Breast epithelium (tissue), 4 donors: ENCODE measurements at places on chromosomes 2 and 18. TPM values are rescaled to one million over a fixed set of nuclear protein-coding genes. Genes with fewer than 3 reads are reported as not detected.

The BMPR2 gene
- 70.4 TPM for total RNA-seq

The BUB1 gene
- total RNA-seq: 2.5 TPM

The ITGA4 gene
- 6.7 TPM for total RNA-seq

The ALLC gene
- not detected for total RNA-seq

The TXNDC2 gene
- total RNA-seq: 0.16 TPM

The ABCG8 gene
- 0.15 TPM for total RNA-seq

The GNAL gene
- total RNA-seq: 7.5 TPM

The DLX2 gene
- not detected for total RNA-seq

The LYPD6B gene
- 0.32 TPM for total RNA-seq

The IHH gene
- total RNA-seq: 0.16 TPM

The NPPC gene
- total RNA-seq: 0.66 TPM

GRCh38 chr18:38330573-38330972 is 765.0 kb upstream of the CELF4 start:
- H3K4me1 ChIP-seq: no peaks in the 10 kb centered on the region
- no peak overlapping the region for H3K4me3 ChIP-seq
- no peak overlapping the region for H3K27ac ChIP-seq
- no peak for DNase-seq

GRCh38 chr2:210392469-210392881 is 77.5 kb upstream of the MYL1 start:
- no peak for DNase-seq
- no peaks in the 10 kb centered on the region for H3K4me1 ChIP-seq
- no peaks in the 10 kb centered on the region for H3K36me3 ChIP-seq
- no peak overlapping the region for H3K27ac ChIP-seq
- H3K27me3 ChIP-seq: no peaks in the 10 kb centered on the region

GRCh38 chr18:60176259-60176658 is 196.3 kb downstream of the MC4R start:
- no peaks in the 10 kb centered on the region for H3K4me1 ChIP-seq
- H3K4me3 ChIP-seq: no peak overlapping the region
- no peak overlapping the region for H3K27ac ChIP-seq
- H3K36me3 ChIP-seq: no peaks in the 10 kb centered on the region
- no peak for DNase-seq

DNA sequence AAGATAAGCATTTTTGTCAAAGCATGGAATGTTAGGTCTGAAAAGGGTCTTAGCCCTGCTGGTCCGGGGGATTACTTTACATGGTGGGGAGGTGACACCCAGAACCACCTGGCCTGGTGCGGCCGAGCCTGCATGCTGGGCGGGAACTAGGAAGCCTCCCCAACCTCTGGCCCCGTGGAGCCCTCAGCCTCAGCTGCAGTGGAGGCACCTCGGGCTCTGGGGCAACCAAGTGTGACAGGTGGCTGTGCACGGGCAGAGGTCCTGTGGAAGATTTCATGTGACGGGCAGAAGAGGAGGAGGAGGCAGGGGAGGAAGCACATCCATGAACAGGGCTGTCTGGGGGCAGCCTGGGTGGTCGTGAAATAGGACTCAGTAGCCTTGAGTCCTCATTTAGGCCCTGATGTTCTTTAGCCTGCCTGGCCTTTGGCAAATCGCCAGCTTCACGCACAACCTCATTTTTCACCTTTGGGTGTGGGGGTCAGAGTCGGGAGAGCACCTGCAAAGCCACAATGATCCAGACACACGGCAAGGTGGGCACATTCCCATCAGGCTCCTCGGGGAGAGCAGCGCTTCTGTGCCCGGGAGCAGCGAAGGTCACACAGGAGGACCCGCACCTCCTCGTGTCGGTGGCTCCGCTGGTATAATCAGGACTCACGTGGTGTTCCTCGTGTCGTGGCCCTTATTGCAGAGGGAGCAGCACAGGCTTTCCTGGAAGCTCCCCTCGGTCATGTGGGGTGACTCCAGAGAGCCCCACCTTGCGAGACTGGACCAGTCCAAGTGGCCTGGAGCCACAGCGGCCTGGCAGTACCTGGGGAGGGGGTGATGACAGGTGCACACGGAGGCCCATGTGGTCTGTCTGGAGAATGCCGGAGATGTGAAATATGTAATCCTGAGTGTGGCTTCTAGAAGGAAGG is 13.9 kb downstream of the CNDP2 start:
- no peaks in the 10 kb centered on the region for H3K4me1 ChIP-seq
- no peak overlapping the region for H3K27ac ChIP-seq
- H3K36me3 ChIP-seq: peaks cover 7% of the 10 kb centered on the region
- no peak overlapping the region for H3K4me3 ChIP-seq
- H3K27me3 ChIP-seq: no peaks in the 10 kb centered on the region

GRCh38 chr2:96888072-96889011 is 18.5 kb upstream of the SEMA4C start:
- H3K4me1 ChIP-seq: peaks cover 35% of the 10 kb centered on the region
- DNase-seq: peak; percentile 84

GRCh38 chr2:128416806-128417205 is 98.1 kb upstream of the HS6ST1 start:
- DNase-seq: no peak
- H3K4me3 ChIP-seq: no peak overlapping the region
- H3K27ac ChIP-seq: no peak overlapping the region
- no peaks in the 10 kb centered on the region for H3K4me1 ChIP-seq
- H3K27me3 ChIP-seq: no peaks in the 10 kb centered on the region

- no peak for DNase-seq
- H3K27ac ChIP-seq: no peak overlapping the region
- H3K4me3 ChIP-seq: peak overlapping the region; percentile 98
- no peaks in the 10 kb centered on the region for H3K4me1 ChIP-seq
- no peaks in the 10 kb centered on the region for H3K36me3 ChIP-seq
Measured at GRCh38 chr2:15559379-15560139, 1.6 kb downstream of the NBAS start.

GRCh38 chr2:65574993-65575392 is 142.6 kb upstream of the SPRED2 start:
- no peak overlapping the region for H3K4me3 ChIP-seq
- no peaks in the 10 kb centered on the region for H3K27me3 ChIP-seq
- H3K36me3 ChIP-seq: no peaks in the 10 kb centered on the region
- peak overlapping the region; percentile 68 for H3K27ac ChIP-seq
- H3K4me1 ChIP-seq: no peaks in the 10 kb centered on the region
- no peak for DNase-seq

DNA sequence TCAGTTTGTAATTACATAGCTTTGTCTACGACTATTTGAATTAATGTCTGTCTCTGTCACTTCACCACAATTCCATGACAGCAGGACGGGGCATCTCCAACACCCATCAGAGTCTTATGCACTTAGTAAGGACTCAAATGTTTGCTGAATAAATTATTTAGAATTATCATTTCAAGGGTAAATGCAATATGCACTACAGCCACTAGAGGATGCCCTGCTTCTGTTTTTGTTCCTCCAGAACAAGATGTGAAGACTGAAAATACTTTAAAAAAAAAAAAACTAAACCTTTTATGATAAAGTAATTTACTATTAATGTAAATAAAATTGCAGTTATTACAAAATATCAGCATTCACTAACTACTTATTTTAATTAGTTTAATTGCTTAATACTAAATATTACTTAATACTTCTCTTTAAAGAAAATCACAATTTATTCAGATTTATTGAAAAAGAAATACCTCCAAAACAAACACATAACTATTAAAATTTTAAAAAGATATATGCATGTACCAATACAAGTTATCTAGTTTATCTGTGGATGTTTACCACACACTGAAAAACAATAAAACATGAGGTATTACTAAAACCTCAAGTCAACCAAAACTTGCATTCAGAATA is 3.2 kb downstream of the PIGN start:
- no peaks in the 10 kb centered on the region for H3K27me3 ChIP-seq
- no peak overlapping the region for H3K27ac ChIP-seq
- H3K4me1 ChIP-seq: no peaks in the 10 kb centered on the region
- no peaks in the 10 kb centered on the region for H3K36me3 ChIP-seq

DNA sequence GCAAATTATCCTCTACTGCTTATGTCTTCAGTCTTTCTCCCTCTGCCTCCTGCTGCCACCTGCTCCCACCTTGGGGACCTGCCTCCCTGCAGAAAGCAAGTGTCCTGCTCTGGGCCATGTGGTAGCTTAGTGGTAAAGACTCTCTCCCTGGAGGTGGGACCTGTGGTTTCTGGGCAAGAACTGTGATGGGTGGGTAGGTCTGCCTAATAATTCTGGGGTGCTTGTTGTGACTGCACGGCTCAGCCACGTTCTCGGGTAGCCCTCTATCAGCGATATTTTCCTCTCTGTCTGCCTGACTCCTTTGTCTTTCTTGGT is 16.4 kb upstream of the CD28 start:
- H3K27ac ChIP-seq: peak overlapping the region; percentile 33
- no peaks in the 10 kb centered on the region for H3K36me3 ChIP-seq
- no peak overlapping the region for H3K4me3 ChIP-seq
- H3K27me3 ChIP-seq: no peaks in the 10 kb centered on the region
- no peaks in the 10 kb centered on the region for H3K4me1 ChIP-seq
- no peak for DNase-seq

DNA sequence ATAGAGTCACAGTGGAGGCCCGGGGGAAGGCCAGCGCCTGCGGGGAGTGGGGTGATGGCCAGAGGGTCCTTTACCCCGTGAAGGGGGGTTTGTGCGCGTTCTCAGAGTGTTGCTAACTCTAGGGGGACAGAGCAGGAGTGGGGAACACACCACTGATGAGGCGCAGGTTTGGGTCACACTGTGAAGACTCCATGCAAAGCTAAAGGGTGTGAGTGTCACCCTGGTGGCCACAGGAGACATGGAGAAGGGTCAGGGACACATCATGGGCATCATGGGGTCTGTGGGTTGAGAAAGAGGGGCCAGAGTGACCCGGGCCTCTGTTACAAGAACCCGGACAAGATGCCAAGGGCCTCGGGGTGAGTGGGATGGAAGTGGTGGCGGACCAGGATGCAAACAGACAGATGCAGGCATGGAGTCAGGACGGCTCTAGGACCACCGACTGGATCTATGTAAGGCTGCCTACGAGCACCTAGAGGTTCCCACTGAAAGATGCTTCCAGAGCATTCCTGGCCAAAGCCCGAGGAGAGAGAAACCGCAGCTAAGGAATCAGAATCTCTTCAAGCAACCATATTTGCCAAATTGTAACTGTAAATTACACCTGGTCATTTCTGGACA is 84.3 kb downstream of the PXDN start:
- DNase-seq: no peak
- no peaks in the 10 kb centered on the region for H3K36me3 ChIP-seq
- H3K27me3 ChIP-seq: no peaks in the 10 kb centered on the region
- H3K27ac ChIP-seq: no peak overlapping the region
- H3K4me1 ChIP-seq: no peaks in the 10 kb centered on the region

- H3K27me3 ChIP-seq: no peaks in the 10 kb centered on the region
- H3K27ac ChIP-seq: peak overlapping the region; percentile 89
- peak overlapping the region; percentile 94 for H3K4me3 ChIP-seq
- no peak for DNase-seq
- no peaks in the 10 kb centered on the region for H3K4me1 ChIP-seq
Measured at GRCh38 chr2:102736110-102736409, 25.8 kb upstream of the TMEM182 start.

DNA sequence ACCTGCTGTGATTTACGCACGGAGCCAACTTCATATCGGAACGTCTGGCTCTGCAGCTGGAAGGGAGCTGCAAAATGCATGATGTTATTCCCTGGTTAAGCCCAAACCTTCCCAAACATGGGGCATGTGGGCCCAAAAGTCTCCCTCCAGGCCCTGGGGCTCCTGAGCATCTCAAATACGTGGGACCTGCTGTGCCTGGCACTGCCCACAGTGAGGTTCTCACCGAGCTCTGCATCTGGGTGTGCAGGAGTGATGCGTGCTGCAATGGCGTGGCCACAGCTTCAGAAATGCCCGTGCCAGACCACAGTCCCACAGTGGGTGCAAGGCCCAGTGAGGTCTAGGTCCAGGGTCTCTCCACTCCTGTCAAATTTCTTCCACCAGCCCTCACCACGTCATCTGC is 503.3 kb downstream of the EIPR1 start:
- no peaks in the 10 kb centered on the region for H3K4me1 ChIP-seq
- H3K4me3 ChIP-seq: no peak overlapping the region
- H3K27me3 ChIP-seq: peaks cover 10% of the 10 kb centered on the region
- H3K27ac ChIP-seq: no peak overlapping the region
- no peaks in the 10 kb centered on the region for H3K36me3 ChIP-seq

DNA sequence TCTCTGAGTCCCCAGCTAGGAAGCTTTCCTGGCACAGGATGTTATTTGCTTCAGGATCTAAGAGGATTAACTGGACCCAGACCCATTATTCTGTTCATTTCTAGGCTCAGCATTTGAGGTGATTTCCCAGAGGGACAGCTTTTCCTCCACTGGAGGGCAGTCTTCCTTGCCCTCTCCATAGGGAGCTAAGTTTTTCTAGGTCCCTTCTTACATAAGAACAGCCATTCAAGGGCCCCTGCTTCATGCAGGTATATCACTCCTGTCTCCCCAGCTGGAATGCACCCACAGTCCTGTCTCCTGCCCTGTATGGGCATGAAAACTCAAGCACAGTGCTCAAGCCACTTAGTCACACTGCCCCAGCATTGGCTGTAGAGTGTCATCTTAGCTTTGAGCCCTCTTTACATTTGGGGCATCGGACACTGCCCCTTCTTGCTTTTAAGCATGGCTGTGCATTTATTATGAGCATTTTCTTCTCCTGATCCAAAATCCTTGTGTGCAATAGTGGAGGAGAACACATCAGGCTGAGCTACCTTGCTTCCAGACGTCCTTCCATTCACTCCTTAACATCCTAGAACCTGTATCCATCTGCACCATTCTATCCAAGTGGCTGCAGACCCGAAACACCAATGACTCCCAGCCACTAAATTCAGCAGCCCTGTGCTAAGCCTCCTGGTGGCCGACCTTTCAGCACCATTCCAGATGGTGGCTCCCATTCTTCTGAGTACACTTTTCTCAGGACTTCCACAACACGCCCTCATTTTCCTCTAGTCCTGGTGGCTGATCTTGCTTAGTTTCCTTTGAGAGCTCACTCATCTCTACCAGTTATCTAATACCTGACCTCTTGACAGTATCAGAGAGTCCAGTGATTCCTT is 80.0 kb downstream of the COPS8 start:
- no peak overlapping the region for H3K4me3 ChIP-seq
- no peaks in the 10 kb centered on the region for H3K36me3 ChIP-seq
- DNase-seq: no peak
- no peaks in the 10 kb centered on the region for H3K4me1 ChIP-seq
- H3K27me3 ChIP-seq: no peaks in the 10 kb centered on the region

GRCh38 chr2:9243357-9243756 is 36.7 kb downstream of the ASAP2 start:
- no peak overlapping the region for H3K4me3 ChIP-seq
- no peak for DNase-seq
- H3K27me3 ChIP-seq: no peaks in the 10 kb centered on the region
- H3K27ac ChIP-seq: no peak overlapping the region

DNA sequence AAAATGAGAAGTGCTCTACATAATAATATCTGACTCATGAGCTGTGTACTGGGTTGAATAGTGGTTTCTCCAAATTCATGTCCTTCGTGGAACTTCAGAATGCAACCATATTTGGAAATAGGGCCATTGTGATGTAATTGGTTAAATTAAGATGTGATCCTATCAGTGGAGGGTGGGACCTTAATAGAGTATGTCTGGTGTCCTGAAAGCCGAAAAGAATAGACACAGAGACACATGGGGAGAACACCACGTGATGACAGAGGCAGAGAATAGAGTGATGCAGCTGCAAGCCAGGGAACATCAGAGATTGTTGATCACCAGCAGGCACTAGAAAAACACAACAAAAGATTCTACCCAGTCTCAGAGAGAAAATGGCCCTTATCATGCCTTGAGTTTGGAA is 310.1 kb downstream of the EXOC6B start:
- no peak overlapping the region for H3K27ac ChIP-seq
- H3K4me1 ChIP-seq: no peaks in the 10 kb centered on the region
- no peaks in the 10 kb centered on the region for H3K27me3 ChIP-seq

- DNase-seq: no peak
- no peaks in the 10 kb centered on the region for H3K36me3 ChIP-seq
- H3K27me3 ChIP-seq: no peaks in the 10 kb centered on the region
Measured at GRCh38 chr18:51998711-51999110, 341.3 kb upstream of the DCC start.
